NCI-H510A treated with DMSO at 0.1 percent for 48 hours (cell line): ENCODE measurements at places on chromosomes 5 and 9.

DNA sequence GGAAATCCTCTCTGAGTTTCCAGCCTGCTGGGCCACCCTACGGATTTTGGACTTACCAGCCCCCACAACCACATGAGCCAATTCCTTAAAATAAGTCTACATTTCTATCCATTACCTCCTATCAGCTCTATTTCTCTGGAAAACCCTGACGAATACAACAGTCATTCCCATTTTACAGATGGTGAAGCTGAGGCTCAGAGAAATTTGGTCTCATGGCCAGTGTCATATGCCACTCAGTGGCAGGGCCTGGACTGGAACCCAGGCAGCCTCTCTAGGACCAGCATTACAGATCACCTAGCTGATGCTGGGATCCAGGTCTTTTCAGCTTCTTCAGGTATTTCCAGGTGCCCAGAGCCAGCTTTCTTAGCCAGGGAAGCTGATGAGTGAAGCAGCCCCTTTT, 45.0 kb upstream of the SH3PXD2B start:
- no peak for DNase-seq

DNA sequence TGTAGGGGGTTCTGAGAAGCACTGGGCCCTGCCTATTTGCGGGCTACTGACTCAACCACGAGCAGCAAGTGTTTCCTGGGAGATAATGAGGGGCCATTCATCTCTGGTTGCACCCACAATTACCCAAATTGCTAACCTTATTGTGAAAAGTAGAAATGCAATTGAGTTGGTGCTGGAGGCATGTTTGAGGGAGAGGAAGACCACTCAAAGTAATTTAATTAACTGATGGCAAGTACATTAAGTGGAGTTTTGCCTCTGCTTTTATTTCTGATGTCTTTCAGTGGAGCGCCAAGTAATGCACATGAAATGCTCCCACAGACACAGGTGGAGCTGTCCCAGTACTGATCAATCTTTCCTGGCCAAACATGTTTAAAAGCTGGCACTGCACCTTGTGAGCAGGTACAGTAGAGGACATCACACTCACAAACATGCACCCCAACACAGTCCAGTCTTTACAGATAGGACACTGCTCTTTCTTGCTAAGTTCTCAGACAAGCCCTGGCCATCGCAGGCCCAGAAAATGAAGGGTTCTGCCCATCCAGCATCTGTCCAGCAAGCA, 195.4 kb downstream of the HSPA4 start:
- no peak for DNase-seq

DNA sequence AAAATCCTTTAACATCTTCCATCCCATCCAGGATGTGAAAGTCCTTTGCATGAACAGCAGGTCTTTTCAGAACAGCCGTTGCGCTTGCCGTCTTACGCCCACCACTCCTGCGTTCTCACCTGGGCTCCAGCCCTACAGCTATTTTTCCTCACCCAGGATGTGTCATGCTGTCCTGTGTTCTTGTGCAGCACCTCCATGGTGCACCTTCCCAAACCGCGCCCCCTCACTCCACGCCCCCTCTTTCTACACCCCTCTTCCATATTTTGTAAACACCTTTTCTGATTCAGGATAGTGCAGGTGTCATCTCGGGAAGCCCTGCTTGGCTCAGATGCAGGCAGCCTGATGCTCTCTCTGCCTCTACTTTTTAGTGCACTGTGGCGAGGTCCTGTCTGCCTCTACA, 18.4 kb downstream of the CAMK4 start:
- no peak for DNase-seq

- DNase-seq = no peak
Observed at GRCh38 chr5:55856516-55857246, 5.5 kb downstream of the IL31RA start.

DNA sequence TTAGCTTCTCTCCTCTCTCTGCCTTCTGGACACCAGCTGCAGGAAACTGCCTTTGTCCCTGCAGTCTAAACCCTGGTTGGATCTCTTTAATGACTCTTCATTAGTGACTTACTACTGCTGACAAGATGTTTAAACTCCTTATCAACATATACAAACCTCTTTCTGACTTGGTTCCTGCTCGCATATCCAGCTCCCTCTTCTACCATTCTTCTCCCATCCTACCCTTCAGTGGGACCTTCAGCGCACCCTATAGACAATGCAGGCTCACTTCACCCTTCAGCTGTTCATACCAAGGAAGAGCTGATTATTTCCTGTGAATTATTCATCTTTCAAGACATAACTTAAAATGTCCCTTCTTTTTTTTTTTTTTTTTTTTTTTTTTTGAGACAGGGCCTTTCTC, 436.5 kb downstream of the KIAA0825 start:
- no peak for DNase-seq

DNA sequence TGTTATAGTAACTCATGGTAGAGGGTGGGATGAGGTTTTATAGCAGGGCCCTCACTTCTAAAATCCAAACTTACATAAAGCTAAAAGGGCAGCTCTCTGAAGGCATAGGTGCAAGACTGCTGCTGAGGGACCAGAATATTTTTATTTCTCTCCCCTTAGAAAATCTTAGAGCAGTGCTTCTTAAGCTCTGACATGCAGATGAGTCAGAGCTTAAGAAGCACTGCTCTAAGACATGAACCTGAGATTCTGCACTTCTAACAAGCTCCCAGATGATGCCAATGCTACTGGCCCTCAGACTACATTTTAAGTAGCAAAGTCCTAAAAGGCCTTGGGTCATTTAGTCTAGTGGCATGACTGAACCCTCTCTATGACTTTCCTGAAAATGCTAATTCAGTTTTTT, 97.6 kb upstream of the SPRY4 start:
- no peak for DNase-seq

- DNase-seq = no peak
Observed at GRCh38 chr9:135515083-135515951, 5.9 kb upstream of the LCN1 start.

GRCh38 chr9:27386571-27387091, 89.7 kb upstream of the EQTN start:
- DNase-seq = no peak

- no peak for DNase-seq
Observed at GRCh38 chr9:120701248-120701647, 13.0 kb downstream of the MEGF9 start.

DNA sequence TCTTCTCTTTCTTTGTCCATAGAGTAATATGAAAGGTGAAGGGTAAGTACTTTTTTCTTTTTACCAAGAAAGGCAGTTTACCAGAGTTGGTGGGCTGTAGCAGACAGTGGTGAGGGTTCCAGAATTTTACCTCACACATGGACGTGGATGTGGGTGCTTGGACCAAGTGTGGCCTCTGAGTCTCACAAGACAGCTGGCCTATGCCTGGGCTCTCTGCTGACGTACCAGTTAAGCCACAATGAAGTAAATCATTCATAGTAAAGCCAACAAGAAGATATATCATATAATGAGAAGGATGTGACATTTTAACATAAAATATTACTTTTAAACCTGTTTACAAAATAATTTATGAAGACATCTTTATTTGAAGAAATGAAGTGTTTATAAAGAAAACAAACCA, 106.0 kb downstream of the PRKACG start:
- DNase-seq = no peak

- DNase-seq = no peak
Observed at GRCh38 chr5:74471875-74472274, 168.7 kb downstream of the ENC1 start.

DNA sequence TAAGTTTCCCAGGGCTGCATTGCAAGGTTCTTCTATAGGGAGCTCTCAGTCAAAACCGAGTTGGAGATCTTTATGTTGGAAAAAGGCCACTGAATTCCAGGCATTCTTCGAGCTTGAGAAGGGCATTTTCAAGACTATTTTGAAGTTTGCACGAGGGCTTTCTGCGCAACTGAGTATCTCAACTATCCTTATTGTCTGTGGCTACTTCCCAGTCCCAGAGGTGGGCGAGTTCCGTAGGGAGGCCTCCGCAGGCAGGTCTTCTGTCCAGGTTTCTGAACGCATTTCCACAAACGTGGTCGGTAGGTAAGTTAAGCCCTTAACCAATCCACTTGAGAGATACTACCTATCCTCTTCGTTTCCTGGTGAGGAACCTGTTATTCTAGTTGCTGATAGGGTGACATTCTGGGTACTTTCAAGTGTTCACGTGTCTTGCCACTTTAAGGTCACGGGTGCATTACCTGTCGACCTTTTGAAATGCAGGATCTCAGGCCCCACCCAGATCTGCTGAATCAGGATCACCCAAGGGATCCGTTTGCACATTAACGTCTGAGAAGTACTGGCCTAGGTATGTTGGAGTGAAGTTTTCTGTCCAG, 51.4 kb upstream of the TJP2 start:
- DNase-seq = peak; percentile 94

- DNase-seq = no peak
Observed at GRCh38 chr5:32201122-32201753, 27.1 kb upstream of the GOLPH3 start.

DNA sequence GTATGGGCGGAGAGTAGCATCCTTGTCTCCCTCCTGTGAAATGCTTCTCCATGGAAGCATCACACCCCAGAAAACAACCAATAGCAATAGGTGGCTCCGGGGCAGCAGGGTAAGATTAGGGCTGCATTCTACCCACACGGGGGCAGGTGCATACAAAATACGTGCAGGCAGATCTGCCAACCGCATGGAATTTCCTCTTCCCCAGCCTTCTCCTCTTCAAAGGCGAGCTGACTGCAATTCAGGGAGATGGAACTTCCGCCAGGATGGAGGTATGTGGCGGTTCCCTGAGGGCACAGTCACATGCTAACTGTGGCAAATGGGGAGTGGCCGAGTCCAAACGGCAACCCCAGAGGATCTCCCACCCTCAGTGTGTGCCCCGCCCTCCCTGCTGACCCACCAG, 81.5 kb downstream of the LMNB1 start:
- DNase-seq = no peak

GRCh38 chr9:976258-976942, at the start of gene DMRT3:
DMRT3 (plus strand) TSS chr9:976655; CDS start chr9:977002, 347 bp downstream.
- DNase-seq = peak; percentile 37

DNA sequence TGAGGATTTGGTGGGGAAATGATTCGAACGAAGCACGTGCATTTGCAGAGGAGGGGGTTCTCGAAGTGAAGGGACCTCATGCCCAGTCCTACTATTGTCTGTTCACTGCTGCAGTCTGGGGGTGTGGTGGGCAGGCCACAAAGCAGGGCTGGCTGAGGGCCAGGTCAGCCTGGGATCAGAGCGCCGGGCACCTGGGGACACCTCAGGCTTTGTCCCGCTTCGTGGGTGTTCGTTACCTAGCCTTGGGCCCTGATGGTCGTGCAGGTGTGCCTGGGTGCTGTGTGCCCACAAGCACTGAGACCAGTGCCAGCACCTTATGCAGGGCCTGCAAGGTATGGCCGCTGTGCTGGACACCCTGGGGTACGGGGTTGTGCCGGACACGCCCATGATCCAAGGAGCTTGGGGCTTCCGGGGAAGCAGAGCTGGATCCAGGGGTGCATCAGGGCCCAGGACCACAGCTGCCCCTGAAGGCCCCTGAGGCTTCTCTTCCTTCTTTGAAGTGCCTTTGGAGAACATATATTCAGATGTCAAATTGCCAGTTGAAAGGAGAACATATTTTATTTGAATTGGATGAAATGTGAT, 80.6 kb downstream of the COL5A1 start:
- no peak for DNase-seq

DNA sequence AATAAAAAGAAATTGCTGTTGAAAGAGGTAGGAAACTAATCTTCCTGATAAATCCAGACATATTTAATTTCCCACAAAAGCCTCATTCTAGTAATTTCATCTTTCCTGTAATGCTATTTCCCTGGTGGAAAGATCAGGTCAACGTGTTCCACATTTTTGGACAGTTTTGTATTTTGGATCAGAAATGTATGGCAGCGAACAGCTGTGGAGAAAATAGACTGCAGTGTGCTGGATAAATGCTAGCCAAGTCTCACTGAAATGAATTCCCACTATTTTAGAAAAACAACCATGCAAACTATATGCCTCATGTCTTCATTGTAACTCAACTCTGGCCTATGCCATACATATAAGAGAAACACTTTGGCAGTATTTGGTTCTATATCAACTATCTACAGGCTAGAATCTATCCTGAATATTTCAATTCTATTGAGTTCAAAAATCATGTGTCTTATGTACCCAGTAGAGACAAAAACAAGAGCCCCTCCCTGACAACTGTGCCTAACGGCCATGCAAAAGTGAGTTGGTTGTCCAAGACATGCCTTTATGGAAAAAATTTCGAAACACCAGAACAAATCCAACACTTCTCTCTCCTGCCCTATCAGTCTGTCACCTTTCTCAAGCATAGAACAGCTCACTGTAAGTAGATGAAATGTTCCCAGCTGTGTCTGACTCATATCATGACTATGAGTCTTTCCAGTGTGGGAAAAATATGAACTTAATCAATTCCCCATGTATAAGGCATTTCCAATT, 191.3 kb upstream of the NREP start:
- no peak for DNase-seq

- DNase-seq = no peak
Observed at GRCh38 chr5:173954671-173955521, 34.1 kb upstream of the C5orf47 start.

- DNase-seq = no peak
Observed at GRCh38 chr9:127904561-127905003, 5.2 kb upstream of the ST6GALNAC6 start.

DNA sequence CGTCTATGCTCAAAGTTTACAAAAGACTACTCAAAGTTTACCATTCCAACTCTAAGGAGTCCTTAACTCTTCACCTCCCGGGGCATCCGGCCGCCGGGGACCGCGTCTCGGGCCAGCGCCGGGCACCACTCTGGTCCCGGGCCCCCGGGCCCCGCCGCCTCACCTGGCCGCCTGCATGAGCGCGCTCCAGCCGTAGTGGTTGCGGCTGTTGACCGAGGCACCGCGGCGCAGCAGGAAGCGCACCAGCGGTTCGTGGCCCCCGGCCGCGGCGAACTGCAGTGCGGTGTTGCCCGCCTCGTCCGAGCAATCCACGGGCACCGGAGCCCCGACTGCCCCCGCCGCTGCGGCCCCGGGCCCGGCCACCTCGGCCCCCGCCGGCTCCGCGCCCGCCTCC, 388 bp downstream of the ANKS6 start:
- DNase-seq = peak; percentile 21

DNA sequence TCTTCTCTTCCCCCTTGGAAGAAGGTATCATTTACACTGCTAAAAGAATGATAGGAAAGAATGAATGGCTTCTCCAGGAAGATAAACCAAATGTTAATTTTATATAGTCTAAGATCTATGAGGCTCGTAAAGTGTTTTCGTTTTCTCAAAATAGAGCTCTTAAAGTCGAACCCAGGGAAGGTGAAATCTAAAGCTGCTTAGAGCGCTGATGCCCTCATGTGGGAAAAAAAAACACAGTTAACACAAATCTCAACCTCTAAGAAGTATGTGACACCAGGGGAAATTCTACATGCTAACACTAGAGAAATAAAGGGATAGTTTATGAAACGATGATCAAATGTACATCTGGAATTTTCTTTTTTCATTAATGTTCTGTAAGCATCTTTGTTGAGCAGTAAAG, 257.9 kb downstream of the RASEF start:
- no peak for DNase-seq

GRCh38 chr9:36862206-36863145, 171.6 kb downstream of the PAX5 start:
- DNase-seq = no peak

GRCh38 chr5:77841616-77842015, 65.5 kb upstream of the TBCA start:
- no peak for DNase-seq
